ENCODE measurements at places on chromosomes 2 and 18.

GRCh38 chr2:195322324-195322723 is 334.7 kb upstream of the SLC39A10 start:
- DNase-seq: no peak

DNA sequence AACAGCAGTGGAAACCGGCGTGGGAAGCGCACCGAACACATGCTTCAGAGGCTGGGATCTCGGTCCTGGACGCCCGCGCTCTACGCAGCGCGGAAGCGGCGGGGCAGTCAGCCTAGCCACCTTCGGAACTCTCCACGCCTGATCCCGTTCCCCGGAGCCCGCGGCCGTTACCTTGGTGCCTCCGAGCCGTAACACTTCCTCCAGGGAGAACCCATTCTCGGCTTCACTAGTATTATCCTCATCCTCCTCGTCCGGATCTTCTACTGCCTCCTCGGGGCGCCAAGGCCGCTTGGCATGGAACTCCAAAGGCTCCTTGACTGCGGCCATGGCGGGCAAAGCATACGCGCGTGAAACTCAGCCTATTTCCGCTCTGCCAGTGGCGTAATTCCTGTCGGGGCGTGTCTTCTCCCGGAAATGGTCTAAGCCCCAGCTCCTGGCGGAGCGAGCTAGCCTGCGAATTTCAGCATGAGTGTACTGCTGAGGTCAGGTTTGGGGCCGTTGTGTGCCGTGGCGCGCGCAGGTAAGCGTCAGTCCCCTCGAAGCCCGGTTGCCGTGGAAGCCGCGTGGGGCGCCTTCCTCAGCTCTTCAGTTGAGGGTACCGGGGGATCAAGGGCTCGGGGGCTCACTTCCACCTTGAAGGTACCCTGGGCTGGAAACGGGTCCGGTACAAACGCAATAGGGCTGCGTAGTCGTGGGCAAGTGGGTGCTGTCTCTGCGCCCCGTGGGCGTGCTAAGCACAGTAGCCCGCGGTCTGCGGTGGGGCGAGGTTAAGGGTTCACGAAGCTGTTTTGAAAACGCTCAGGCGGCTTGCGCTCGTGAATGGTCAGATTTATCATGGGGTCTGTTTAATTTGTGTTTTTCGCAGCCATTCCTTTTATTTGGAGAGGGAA is at the start of the genes CEBPZ and NDUFAF7:
TSS of gene CEBPZ (minus strand) at position 356 of the 890 bp plus-strand sequence. CDS start at position 327, 29 bp downstream.
TSS of gene NDUFAF7 (plus strand) at position 418 of the 890 bp plus-strand sequence. CDS start at position 466, 48 bp downstream.
- peak; percentile 95 for DNase-seq

GRCh38 chr18:23133860-23134779 is 1.2 kb upstream of the CABLES1 start:
- DNase-seq: no peak

DNA sequence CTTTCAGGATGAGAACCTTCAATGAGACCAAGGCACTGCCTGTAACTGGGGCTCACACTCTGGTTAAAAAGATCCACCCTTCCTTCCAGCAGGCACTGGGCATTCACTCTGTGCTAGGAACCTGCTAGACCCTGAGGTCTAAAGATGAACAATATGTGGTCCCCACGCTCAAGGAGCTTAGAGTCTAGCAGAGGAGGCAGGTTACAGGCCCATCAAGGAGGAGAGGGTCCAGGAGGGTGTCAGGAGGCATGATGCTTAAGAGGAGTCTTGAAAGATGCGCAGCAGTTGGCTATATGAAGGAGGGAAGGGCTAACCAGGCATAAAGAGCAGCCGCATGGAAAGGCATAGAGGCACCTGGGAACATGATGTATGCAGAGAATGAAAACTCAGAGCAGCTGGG is 4.5 kb downstream of the ANKRD53 start:
- no peak for DNase-seq

- no peak for DNase-seq
Observed at GRCh38 chr18:9806905-9807304, 78.9 kb upstream of the TXNDC2 start.

All from inflammatory macrophage treated with lipopolysaccharide for 4 hours (primary cell).